ENCODE measurements at places on chromosomes 12 and 14.
A peak's percentile ranks its signal among the peaks of the same experiment; 100 is the strongest.

DNA sequence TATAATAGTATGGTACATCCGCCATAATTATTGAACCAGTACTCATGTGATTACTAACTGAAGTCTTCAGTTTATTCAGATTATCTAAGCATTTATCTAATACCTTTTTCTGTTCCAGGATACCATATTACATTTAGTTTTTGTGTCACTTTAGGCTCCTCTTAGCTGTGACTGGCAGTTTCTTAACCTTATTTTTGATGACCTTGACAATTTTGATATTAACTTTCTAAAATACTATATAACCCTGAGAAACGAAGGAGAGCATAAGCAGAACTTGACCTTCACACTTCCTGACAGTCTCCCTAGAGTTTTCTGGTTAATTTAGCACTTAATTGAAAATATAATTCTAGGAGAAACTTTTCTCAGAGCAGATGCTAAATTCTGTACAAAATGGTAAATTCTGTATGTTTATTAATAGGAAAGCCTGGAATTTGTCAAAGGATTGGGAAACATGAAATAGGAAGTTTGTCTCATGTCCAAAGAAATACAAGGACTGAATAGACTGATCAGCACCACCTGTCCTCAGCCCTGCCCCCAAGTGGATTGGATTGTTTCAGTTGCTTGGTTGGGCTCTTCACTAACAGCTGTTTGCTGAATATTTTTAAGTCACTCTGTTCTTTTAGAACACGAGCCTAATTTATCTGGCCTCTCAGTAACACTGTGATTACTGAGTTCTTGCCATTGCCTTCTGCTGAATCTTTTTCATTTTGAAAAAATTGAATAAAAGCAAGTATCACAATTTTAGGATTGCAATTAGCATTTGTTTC, 6.0 kb downstream of the BICDL1 start:
- DNase-seq, result no peak

- no peak for DNase-seq
Observed at GRCh38 chr12:116336542-116337065, 59.1 kb upstream of the MED13L start.

GRCh38 chr12:106581543-106582248, 1.1 kb upstream of the RFX4 start:
- no peak for DNase-seq

- no peak for DNase-seq
Observed at GRCh38 chr14:52271538-52271937, 4.0 kb downstream of the PTGDR start.

DNA sequence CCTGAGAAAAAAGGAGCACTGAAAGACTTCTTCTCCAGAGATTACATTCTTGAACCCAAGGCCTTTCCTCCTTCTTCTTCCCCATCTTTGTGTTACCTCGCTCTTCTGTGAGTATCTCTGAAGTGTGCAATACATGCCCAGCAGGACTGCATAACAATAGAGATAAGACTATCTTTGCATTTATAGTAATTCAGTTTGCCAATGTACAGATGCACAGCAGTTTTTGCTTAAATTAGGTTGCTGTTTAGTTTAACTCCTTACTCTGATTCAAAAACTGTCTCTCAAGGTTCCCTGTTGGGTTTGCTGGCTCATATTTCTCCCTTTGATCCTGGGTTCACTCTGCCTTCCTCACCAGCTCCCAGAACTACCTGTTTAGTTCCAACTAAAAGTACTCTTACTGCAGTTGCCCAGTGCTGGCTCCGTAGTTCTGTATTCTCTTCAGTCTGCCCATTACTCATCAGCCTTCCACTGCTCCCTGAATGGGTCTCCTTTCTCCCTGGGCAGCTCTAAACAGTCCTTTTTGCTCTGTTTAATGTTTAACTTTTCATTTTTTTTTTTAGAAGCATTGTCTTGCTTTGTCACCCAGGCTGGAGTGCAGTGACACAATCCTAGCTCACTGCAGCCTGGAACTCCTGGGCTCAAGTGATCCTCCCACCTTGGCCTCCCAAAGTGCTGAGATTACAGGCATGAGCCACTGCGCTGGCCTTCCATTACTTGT, 180.6 kb upstream of the CAND1 start:
- DNase-seq, result no peak

- no peak for DNase-seq
Observed at GRCh38 chr12:76265424-76266180, 82.6 kb downstream of the BBS10 start.

DNA sequence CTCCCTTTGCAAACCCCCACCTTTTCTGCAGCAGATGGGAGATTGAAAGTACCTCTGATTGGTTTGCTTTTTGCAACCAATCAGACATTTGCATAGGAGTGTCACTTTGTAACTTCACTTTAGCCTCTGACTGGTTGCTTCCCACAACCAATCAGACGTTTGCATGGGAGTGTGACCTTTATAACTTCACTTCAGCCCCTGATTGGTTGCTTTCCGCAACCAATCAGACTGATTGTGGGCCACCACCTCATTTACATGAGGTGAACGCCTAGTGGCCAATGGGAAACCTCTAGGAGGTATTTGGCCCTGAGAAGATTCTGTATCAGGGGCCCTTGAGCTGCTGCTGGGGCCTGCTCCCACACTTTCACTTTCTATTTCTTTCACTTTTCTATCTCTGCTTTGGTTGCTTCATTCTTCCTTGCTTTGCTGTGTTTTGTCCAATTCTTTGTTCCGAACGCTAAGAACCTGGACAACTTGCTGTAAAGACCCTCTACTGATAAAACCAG, 106.0 kb upstream of the PRICKLE1 start:
- no peak for DNase-seq

- no peak for DNase-seq
Observed at GRCh38 chr14:62101673-62102348, 339.6 kb downstream of the SNAPC1 start.

DNA sequence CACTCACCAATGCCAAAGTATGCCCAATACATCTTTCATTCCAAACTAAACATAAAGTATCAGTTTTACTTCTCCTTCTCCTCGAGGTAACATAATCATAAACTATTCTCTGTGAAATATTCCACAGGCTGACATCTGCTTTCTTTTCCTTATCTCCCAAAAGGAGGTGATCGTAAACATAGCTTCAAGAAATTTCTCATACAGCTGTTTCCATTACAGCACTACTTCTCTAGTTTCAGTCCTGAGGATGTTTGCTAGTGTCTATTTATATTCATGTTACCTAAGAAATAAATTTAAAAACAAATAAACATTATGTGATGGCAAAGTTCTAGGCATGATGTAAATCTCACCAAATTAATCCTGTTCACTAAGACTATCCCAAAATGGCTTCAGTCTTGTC, 90.1 kb upstream of the CPSF6 start:
- DNase-seq, result no peak

DNA sequence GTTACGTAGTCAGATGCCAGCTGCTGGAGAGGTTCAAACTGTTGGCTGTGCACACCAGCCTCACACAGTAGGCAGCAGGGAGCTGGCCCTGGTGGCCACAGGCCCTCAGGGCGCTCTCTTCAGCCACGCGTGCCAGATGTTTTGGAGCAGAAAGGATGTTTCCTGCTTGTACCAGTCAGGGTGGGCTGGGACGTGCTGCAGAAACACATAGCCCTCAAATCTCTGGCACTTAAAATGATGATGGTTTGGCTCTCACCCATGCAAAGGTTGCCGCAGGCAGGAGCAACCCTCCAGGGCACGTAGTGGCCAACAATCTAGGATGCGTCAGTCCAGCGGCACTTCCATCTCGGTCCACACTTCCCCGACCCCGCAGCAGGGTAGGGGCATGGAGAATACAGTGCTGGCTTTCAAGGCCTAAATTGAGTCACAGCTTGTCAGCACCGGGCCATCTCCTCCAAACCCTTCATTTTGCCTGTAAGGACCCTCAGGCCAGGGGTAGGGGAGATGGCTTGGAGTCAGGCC, 1.7 kb upstream of the FAM181A start:
- DNase-seq, result no peak

GRCh38 chr14:68534276-68534675, 258.6 kb downstream of the ZFP36L1 start:
- no peak for DNase-seq

DNA sequence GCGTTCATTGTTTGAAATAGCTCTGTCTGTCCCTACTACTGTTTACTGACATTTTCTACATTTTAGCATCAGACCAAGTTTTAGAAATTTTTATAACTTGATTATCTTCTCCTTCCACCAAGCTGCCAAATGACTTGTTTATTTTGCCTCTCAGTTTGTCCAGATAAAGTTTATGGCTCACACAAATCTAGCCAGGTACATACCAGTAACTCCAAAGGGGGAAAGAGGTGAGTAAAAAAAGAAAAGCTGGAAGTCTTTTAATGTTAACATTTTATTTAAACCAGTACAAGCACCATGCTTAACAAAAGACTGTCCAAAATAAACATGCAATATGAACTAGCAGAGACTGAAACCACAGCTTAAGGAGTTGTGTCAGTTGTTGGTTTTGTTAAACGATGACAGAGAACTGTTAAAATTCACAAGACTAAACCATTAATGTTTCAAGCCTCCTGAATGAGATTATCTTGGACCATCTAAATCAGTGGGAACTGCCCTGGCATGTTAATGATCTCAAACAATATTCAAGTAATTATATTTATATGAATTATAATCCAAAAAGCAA, 14.5 kb downstream of the GMFB start:
- no peak for DNase-seq

- DNase-seq, result no peak
Observed at GRCh38 chr12:77035226-77035625, 30.1 kb downstream of the E2F7 start.

DNA sequence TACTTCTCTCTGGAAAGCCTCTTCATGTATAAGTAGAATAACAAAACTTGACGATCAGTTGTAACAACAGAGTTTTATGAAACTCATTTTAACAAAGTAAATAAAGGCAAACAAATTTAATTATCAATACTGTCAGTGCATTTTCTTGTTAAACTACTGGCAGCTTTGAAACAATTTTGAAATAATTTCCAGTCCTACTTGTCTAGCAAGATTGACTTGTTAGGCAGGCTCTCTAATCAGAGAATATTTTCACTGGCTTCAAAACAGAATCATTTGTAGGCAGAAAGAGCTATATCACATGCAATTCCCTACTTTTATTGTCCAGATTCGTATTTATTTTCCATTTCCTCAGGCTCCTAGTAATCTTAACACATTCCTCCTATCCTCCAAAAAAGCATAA, 45.9 kb upstream of the SLC6A13 start:
- DNase-seq, result no peak

GRCh38 chr12:115222220-115222619, 538.2 kb upstream of the TBX3 start:
- DNase-seq, result no peak

GRCh38 chr12:124797321-124797720, 66.3 kb downstream of the SCARB1 start:
- no peak for DNase-seq

DNA sequence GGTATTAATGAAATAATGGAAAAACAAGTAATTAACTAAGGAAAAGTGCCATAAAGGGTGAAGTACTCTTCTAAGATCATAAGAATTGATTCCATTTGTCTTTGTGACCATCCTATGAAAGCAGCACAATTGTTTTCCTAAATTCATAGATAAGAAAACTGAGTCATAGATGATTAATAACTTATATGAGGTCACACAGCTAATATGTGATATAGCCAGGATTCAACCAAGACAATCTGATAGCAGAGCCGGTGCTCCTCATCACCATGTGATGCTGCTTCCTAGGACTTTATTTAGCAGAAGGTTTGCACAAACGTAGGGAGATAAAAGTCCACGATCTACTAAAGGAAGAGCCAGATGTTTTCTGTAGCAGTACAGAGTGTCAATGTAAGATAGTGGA, 181.5 kb upstream of the SYT1 start:
- no peak for DNase-seq

- DNase-seq, result no peak
Observed at GRCh38 chr14:76422662-76423061, 46.7 kb downstream of the ESRRB start.

DNA sequence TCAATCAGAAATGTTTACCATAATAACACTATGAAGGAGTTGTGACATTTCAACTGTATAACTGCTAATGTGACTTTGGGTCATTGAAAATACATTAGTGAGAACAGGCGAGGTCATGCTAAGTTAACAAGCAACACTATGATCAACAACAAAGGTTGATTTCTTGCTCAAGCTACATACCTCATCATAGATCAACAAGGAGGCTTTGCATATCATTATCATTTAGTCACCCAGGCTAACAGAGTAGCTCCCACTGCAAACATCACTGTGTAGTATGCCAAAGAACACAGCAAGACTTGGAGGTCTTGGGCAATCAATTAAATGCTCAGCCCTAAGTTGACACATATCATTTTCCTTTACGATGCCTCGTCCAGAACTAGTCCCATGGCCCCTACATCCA, 212.5 kb downstream of the NOVA1 start:
- DNase-seq, result no peak

DNA sequence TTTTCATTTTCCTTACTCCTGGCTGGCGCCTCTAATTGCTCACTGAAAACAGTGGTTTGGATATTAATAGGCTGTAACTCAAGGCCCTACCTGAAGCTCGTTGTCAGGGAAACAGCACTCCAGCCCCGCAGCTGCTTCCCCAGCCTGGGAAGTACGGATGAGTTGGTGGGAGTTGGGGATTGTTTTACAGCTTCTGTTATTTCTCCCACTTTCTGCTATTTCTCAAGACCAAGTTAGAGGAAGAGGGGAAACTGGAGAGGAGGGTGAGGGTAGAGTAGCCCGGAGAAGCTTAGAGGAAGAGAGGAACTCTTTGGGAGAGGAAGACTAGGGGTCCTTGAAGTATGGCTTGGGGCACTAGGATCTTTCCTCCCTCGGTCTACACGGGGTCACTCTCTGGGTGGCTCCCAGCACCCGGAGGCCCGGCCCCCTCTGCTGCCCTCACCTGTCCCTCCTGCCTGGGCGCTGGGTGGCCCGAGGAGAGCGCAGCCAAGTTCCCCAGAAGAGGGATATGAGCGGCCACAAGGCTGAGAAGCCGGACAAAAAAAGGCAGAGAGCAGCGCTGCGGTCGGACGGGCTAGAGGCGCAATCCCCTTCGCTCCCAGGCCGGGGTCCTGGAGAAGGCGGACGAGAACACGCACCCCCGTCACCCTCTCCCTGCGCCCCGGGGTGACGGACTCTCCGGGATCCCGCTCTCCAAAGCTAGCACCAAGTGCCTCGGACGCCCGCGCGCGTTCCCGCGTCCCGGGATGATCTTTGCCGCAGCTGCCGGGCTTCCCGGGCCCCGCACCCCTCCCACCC, 671 bp downstream of the SPTB start:
- DNase-seq, result peak; percentile 52

DNA sequence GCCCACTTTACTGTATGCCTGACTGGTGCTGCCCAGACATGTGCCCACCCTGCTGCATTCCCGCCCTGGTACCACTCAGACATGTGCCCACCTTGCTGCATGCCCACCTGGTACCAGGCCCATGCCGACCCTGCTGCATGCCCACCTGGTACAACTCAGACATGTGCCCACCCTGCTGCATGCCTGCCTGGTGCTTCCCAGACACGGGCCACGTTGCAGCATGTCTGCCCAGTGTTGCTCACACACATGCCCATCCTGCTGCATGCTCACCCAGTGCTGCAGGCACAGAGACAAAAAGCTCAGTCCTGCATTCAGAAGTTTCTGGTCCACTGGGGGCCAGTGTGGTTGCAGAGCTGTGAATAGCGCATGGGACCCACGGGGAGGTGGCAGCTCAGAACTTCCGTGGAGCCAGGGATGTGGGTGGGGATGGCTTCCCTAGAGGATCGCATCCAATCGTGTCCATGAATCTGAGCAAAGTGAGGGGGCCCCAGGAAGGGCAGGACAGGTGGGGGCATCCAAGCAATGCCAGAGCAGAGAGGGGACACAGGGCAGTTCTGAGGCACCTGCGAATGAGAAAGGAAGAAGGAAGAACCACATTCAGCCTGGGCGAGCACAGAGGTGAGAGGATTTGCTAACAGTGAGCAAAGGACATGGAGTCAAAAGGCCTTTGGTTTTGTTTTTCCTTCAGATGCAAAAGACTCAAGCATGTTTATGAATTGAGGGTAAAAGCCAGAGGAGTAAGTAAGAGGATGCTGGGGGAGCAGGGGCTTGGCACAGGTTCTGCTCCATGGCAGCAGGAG, 175.9 kb upstream of the C14orf180 start:
- no peak for DNase-seq
